H4 (cell line): ENCODE measurements at places on chromosomes 5 and 9. TPM values are rescaled to one million over a fixed set of nuclear protein-coding genes. Genes with fewer than 3 reads are reported as not detected.

GRCh38 chr5:44747396-44747795, 61.4 kb upstream of the MRPS30 start:
- no peak for DNase-seq

Gene POU5F2
- total RNA-seq = 0.04 TPM in 1 of 2 replicates, not detected in the other

Gene PPIC
- 78.4 and 84.2 TPM in 2 replicates for total RNA-seq

Gene VCAN
- total RNA-seq = 13.0 and 14.4 TPM in 2 replicates

DNA sequence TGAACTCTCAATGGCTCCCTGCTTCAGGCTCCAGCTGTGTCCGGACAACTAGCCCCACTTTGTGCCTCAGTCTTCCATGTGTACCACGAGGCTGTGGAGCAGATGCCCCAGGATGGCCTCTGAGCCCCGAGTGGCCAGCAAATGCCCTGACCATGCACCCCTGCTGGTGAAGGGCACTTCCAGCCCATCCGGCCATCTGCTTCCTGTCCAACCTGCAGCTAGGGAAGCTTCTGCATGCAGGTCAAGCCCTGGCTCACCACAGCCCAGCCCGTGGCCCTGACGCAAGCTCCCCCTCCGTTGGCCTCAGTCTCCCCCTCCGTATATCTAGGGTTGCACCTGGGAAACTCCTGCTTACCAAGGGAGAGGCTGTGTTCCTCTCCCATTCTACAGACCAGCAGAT, 4.8 kb downstream of the NINJ1 start:
- no peak for DNase-seq

- DNase-seq = no peak
Measured at GRCh38 chr9:110933350-110934001, 104.8 kb downstream of the LPAR1 start.

Gene LTC4S
- not detected in 2 replicates for total RNA-seq

Gene FST
- 13.6 and 16.7 TPM in 2 replicates for total RNA-seq

Gene CARD9
- total RNA-seq = 0.17 and 0.18 TPM in 2 replicates

- peak; percentile 95 for DNase-seq
Measured at GRCh38 chr9:120935383-120935857, 8.8 kb upstream of the TRAF1 start.

DNA sequence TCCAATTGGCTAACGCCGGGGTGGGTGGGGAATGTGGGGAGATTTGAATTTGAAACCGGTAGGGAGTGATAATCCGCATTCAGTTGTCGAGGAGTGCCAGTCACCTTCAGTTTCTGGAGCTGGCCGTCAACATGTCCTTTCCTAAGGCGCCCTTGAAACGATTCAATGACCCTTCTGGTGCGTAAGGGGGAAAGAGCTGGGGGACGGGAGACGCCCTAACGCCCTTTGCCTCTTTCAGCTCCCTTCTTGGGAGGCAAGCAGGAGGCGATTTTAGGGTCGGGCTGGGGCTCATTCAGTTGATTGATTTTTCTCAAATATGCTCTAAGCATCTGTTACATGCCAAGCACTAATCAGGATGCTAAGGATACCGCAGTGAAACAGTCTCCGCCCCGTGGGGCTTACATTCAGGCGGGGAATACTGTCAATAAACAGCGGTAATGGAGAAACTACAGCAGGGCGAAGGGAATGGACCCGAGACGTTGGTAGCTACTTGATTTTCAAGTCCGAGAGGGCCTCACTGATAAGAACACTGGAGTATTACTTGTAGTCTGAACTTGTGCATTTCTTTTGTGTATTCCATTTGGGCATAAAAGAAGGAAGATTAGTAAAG, at the start of gene HMMR:
TSS of gene HMMR (plus strand) at position 71 of the 610 bp plus-strand sequence. CDS start at position 132, 61 bp downstream.
- peak; percentile 17 for DNase-seq

DNA sequence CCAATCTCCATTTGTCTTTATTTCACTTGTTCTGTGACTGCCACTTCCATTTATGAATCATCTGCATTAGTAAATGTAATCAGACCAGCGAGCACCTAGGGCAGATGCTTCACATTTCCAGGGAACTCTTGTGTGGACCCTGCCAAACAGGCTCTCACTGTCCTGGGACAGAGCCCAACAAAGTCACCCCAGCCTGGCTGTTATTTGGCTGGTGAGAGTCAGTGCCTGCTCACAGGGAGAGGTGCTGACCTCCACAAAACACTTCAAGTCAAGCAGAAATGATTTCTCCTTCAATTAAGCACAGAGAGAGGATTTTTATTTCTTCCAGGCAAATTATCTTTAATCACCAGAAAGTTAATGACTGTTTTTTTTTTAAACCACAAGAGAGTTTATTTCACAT, 568.0 kb downstream of the MTRR start:
- no peak for DNase-seq
